ENCODE measurements at places on chromosomes 3 and 15.

GRCh38 chr3:183500319-183500718 lies 55.2 kb downstream of the KLHL6 start:
- DNase-seq: no peak

DNA sequence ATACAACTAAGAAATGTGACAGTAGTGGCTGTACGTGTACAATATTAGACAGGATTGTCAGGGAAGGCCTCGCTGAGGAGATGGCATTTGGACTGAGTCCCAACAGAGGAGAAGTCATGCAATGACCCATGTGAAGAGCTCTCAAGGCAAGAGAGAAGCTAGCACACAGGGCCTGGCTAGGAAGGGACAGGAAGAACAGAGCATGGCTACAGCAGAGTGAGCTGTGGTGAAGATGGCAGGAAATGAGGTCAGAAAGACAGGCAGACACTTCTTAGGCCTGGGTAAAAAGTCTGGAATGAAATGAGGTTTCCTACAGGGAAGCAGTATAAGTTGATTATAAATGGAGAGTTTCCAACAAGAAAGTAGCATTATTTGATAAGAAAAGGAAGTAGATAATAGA lies 33.2 kb upstream of the LEKR1 start:
- DNase-seq: no peak

DNA sequence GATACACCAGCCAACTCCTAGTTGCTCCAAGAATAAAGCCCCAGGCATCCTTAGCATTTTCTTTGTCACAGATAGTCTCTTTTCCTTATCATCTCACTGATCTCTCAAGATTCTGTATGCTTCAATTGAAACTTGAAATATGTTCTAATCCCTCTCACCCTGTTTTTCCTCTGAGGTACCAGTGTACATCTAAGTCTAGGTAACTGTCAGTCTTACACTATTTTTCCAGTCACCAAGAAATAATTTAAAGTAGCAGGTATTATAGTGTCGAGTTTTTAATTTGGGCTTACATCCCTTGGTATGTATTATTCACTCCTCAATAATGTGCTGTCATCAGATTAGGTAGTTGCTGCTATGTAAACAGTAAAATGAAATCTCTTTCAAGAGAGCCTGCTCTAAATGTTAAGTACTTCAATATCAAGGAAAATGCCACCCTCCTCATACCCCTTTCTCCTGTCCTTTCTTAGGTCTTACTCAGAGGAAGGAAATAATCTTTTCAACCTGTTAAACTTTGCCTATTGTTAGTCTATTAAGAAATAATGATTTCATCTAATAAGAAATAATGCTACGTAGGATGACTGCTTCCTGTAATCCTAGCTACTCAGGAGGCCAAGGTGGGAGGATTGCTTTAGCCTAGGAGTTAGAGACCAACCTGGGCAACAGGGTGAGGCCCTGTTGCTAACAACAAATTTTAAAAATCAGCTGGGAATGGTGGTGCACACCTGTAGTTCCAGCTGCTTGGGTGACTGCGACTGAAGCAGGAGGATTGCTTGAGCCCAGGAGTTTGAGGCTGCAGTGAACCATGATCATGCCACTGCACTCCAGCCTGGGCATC lies 39.8 kb downstream of the TSC22D2 start:
- no peak for DNase-seq

DNA sequence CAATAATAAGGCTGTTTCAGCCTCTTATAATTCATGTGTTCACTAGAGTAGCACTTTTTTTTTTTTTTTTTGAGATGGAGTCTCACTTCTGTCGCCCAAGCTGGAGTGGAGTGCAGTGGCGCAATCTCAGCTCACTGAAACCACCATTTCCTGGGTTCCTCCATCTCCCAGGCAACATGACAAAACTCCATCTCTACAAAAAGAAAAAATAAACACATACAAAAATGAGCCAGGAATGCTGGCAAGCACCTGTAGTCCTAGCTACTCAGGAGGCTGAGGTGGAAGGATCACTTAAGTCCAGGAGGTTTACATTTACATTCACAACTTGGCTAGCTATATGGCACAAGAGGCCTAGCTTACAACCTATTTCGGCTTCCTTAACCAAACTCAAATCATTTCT lies 6.8 kb downstream of the USP4 start:
- no peak for DNase-seq

GRCh38 chr3:127715532-127715931 lies 42.8 kb downstream of the ABTB1 start:
- DNase-seq: no peak

GRCh38 chr3:59256230-59256629 lies 206.4 kb upstream of the CFAP20DC start:
- DNase-seq: no peak

GRCh38 chr3:113897373-113897777 lies 50.4 kb upstream of the ZDHHC23 start:
- no peak for DNase-seq

GRCh38 chr3:8775181-8775580 lies 5.8 kb upstream of the OXTR start:
- no peak for DNase-seq

DNA sequence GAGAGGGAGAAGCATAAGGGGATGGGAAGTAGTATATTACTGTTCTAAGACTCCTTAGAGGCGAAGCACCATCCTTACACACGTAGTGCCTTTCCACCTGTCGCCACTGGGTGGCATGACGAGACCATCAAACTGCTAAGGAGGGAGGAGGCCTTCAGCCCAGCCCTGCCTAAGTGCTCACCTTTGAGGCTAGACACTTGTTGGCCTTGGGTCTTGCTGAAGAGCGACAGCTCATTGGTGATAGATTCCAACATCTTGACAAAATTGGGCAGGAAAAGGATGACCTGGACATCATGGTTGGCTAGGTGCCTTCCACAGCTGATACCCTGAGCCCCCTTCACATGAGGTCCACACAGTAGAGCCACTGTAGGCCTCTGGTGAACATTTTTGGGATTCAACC lies 19.6 kb downstream of the CLK3 start:
- peak; percentile 81 for DNase-seq

GRCh38 chr15:21262851-21263425 lies 177.4 kb downstream of the POTEB3 start:
- no peak for DNase-seq

DNA sequence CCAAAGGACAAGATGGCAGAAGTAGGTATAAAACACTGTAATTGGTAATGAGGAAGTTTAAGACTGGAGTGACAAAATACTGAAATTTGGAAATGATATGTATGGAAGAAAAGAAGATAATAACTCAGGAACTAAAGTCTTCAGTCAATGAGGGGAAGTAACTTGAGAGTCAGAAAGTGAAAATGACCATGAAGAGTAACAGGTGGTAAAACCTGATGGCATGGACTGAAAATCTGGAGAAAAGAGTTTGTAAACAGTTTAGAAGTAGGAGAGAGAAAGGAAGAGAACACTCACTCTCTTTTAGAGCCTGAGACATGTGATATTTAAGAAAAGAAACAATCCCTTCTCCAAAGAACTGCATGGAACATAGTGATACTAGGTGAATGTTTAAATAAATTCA lies 387.9 kb downstream of the PYDC2 start:
- DNase-seq: no peak

DNA sequence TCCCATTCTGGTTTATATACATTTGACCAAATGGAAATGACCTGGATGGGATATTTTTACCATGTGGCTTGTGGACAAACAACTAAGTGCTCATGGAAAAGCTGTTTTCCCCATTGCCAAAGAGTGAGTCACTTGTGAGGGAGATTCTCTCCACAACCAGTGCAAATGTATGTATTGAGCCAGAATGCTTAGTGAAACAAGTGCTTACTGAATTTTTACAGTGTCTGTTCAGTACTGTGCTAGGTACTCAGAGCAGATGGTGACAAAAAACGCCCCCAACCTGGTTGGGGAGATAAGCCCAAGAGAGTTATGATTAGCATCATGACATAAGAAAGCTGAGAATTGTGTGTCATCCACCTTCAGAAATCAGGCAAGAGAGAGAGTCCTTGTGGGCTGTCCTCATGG lies 2.3 kb downstream of the CHP1 start:
- no peak for DNase-seq

DNA sequence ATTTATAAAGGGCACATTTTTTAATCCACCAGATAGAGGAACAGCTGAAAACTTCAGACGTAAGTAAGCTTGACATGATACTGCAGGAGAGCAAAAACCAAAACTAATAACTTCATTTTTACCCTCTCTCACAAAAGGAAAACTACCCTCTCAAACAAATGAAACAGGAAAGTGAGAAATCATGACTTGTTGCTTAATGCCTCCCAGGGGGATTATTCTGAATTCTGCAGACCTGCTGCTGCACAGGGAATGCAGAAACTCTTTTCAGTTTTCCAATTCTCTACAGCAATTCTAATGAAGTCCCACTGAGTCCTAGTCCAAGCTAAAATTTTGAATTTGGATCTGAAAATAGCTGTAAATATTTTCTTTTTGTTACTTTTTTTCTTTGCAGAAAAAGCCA lies 637.1 kb upstream of the CCDC54 start:
- DNase-seq: no peak

GRCh38 chr3:160010578-160010977 lies 21.9 kb downstream of the IL12A start:
- no peak for DNase-seq

GRCh38 chr3:48352546-48352945 lies 19.1 kb upstream of the SPINK8 start:
- DNase-seq: no peak

GRCh38 chr15:31500766-31501449 lies 174.3 kb downstream of the KLF13 start:
- no peak for DNase-seq

GRCh38 chr3:134931045-134931785 lies 136.2 kb downstream of the EPHB1 start:
- DNase-seq: no peak

GRCh38 chr15:51229907-51230330 lies 108.5 kb downstream of the CYP19A1 start:
- peak; percentile 2 for DNase-seq

DNA sequence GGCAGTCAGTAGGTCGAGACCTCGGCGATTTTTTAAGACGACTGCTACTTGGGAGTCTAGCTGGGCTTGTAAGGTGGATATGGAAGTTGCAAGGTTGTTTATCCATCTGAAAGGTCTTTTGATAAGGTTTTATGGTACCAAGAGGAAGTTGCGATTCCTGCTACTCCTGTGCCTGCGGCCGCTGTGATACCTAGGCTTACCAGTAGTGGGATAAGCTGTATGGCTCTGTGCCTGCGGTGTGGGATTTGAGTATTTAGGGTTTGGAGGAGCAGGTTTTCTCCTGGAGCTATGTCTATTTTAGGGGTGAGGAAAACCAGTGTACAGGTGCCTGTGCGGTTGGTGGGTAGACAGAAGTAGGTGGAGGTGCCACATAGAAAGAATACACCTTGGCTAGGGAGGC lies 1059.8 kb downstream of the SI start:
- no peak for DNase-seq

DNA sequence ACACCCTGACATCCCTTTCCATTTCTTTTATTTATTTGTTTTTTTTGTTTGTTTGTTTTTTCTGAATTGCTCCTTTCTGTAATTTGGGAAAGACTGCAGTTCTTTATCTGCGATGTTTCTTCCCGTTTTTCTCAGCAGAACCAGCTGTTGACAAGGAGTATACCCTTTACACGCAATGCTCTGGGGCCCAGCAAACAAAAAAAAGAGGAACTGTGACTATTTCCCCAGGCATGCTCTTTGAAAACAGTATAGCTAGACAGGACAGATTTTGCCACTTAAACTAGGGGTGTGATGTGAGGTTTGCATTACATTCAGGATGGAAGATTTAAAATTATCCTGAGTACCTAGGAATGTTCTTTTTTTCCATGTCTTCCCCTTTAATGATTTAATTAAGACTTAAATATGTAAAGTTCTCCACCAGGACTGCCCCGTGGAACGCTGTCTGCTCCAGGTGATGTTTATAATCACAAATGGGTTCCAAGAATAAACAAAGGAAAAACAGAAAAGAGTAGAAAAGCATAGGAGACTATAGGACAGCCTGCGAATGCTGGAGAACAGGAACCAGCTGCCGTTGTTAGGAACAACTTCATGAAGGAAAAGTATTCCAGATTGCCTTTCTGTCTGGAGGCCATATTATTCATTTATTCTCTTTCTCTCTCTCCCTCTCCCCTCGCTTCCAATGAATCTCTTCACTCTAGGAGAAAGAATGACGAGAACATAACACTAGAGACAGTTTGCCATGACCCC lies 43.3 kb downstream of the TGFBR2 start:
- DNase-seq: peak; percentile 77

- DNase-seq: no peak
Observed at GRCh38 chr3:24508423-24508839, 13.8 kb upstream of the THRB start.

GRCh38 chr3:156664831-156665178 lies 9.6 kb upstream of the TIPARP start:
- DNase-seq: no peak

- DNase-seq: no peak
Observed at GRCh38 chr3:68773401-68773800, 158.9 kb downstream of the TAFA4 start.

DNA sequence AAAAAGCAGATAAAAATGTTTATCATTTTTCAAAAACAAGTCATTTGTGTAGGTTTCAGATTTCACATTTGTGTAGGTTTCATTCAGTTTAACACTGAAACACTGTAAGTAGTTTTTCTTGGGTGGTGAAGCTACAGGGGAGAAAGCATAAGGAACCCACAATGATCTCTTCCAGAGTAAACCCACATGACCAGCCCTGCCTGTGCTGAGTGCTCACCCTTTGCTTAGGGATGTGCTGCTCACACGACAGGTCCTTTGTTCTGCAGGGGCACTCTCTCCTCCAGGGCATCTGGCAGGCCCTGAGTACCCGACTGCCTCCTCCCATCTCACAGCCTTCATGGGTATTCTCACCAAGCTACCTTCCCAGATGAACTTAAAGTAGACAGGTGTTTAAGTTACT lies 28.9 kb downstream of the ZXDC start:
- no peak for DNase-seq

- DNase-seq: no peak
Observed at GRCh38 chr3:193830791-193831191, 237.8 kb downstream of the OPA1 start.

GRCh38 chr3:2158828-2159227 lies 60.2 kb downstream of the CNTN4 start:
- DNase-seq: no peak

GRCh38 chr15:25433118-25433865 lies 5.5 kb downstream of the UBE3A start:
- DNase-seq: no peak

DNA sequence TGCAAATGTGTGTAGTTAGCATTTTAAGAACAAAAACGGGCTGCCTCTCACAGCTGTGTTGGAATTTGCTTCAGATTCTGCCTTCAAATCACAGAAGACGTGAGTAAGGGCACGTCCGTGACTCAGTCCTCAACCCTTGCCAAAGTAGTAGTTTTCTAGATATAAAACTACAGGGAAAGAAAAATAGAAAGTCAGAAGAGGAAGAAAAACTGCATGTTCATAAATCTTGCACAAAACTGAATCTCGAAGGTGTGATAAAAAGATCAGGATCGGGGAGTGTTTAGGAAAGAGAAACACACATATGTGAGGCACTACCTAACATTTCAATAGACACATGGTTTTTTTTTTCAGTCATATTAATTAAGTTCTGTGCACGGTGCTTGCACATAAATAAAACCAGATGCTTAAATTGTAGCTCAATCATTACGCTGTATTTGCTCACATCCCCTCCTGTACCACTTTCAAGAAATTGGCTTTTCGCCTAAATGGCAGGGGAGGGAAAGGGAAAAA lies 71.7 kb downstream of the P3H2 start:
- DNase-seq: no peak

Data from OCI-LY7 (cell line).